ENCODE measurements at places on chromosomes 16 and 17.
A peak's percentile ranks its signal among the peaks of the same experiment; 100 is the strongest.

DNA sequence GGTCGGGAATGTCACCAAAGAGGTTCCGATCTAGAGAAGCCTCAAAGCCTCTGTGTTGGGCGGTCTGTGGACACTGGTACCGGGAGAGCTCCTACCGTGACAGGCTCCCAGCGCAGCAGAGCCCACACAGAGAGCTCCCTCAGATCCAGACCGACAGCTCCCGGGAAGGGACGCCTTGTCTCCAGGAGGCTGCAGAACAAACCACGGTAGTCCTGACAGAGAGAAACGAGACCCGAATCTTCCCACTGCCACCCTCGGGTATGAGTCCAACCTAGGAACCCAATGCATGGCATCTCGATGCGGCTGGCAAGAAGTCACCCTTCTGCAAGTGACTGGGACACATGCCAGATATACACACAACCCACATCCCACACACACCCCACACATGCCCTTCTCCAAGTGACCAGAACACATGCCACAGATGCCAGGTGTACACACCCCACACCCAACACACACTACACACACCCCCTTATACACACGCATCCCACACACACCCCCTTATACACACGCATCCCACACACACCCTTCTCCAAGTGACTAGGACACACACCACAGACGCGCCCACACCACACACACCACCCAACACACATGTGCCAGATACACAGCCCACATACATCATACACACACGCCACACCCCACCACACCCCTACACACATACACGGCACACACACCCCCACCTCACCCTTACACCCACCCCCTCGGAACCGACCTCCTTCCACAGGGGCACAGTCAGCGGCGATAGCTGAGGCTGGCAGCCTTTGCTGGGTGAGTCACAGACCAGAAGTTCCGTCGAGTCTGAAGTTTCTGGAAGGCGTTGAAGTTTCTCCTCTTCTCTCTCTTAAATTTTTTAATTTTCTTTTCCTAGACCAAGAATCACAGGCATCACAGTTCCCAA, 15.9 kb upstream of the CYTH1 start:
- no peak for DNase-seq

GRCh38 chr16:83305092-83305491, 502.7 kb upstream of the HSBP1 start:
- DNase-seq: peak; percentile 83

- DNase-seq: no peak
Measured at GRCh38 chr17:75778861-75779249, 5.8 kb upstream of the UNK start.

DNA sequence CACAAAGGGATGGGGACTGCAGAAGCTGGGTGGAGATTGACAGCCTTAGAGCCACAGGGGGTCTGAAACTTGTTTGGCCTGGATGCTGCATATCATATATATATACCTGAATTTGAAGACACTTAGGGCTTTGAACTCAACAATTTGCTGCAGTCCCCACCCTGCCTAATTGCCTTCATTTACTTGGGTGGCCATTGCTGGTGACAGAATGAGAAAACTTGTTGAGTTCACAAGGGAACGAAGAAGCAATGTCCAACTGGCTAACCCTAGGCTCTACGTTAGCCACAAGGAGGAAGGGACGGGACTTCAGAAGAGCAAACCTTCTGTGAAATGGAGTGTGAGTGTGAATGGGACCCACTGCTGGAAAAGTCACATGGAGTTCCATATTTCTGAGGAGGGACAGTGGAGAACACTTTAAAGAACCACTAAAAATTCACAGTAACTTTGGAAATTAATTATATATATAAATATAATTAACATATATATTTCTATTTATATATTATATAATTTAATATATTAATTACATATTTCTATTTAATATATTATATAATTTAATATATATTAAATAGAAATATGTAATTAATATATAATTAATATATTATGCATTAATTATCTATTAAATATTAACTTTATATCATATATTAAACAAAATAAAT, 215.3 kb upstream of the SOX9 start:
- no peak for DNase-seq

DNA sequence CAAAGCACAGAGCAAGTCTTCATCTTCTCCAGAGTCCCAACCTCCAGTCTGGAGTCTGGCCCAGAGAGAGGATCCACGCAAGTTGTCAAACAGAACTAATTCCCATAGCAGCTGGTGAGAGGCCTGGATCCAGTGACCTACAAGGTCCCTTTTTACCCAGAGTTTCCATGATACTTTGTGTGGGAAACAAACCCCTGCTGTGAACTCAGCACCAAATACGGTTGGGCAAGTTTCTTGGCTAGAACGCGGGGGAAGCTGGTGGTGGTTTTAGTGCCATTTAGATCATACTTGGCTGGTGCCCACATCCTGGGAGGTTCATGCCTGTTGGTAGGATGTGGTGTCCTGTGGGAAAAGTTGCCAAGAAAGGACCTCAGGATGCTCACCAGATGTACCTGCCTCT, 18.1 kb downstream of the TMC7 start:
- DNase-seq: peak; percentile 51

All from AG04449 (cell line).